Natural killer cell treated with Interleukin-12 subunit alpha and Interleukin-12 subunit beta and Interleukin-15 and Interleukin-18, amount 100 ng/mL, for 72 hours (primary cell): ENCODE measurements at places on chromosomes 2 and 18. TPM values are rescaled to one million over a fixed set of nuclear protein-coding genes. Genes with fewer than 3 reads are reported as not detected.

The MREG gene
- 9.2 TPM for total RNA-seq

The RAD51AP2 gene
- not detected for total RNA-seq

The OLA1 gene
- total RNA-seq: 88.5 TPM

DNA sequence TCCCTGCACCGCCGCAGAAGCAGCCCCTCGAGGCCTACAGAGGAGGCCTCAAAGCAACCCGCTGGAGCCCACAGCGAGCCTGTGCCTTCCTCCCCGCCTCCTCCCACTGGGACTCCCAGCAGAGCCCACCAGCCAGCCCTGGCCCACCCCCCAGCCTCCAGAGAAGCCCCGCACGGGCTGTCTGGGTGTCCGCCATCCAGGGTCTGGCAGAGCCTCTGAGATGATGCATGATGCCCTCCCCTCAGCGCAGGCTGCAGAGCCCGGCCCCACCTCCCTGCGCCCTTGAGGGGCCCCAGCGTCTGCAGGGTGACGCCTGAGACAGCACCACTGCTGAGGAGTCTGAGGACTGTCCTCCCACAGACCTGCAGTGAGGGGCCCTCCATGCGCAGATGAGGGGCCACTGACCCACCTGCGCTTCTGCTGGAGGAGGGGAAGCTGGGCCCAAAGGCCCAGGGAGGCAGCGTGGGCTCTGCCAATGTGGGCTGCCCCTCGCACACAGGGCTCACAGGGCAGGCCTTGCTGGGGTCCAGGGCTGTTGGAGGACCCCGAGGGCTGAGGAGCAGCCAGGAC is 31.2 kb downstream of the GPC1 start:
- H3K4me1 ChIP-seq: no peaks in the 10 kb centered on the region
- no peak overlapping the region for H3K27ac ChIP-seq
- no peak overlapping the region for H3K4me3 ChIP-seq
- H3K27me3 ChIP-seq: no peaks in the 10 kb centered on the region
- no peaks in the 10 kb centered on the region for H3K36me3 ChIP-seq

- peaks cover 4% of the 10 kb centered on the region for H3K36me3 ChIP-seq
- no peak overlapping the region for H3K4me3 ChIP-seq
- no peak for DNase-seq
- no peak overlapping the region for H3K27ac ChIP-seq
- H3K27me3 ChIP-seq: no peaks in the 10 kb centered on the region
Observed at GRCh38 chr2:106719222-106719621, 166.7 kb downstream of the ST6GAL2 start.

DNA sequence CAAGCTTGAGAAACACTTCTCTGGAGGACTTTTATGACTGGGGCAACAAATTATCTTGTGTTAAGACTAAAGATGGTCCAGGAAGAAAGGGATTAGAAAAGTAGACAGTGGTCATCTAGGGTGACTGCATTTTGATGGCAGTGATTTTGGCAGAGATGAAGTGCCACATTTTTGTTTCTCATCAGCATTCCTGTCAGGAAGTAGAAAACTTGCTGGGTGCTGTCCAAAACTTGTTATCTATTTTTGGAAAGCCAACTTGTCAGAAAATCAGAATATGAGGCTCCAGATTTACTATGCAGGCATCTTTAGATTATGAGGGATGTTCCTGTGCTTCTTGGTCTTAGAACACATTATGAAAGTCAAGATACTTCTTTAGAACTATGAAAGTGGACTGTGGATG is 29.0 kb upstream of the CALCRL start:
- DNase-seq: no peak
- no peaks in the 10 kb centered on the region for H3K36me3 ChIP-seq
- no peaks in the 10 kb centered on the region for H3K27me3 ChIP-seq
- H3K27ac ChIP-seq: no peak overlapping the region
- H3K4me3 ChIP-seq: no peak overlapping the region
